Stimulated activated CD4-positive, alpha-beta T cell treated with anti-CD3 and anti-CD28 coated beads, Interleukin-4, amount 100 ng/mL, for 24 hours (primary cell): ENCODE measurements at places on chromosomes 1 and 21.

DNA sequence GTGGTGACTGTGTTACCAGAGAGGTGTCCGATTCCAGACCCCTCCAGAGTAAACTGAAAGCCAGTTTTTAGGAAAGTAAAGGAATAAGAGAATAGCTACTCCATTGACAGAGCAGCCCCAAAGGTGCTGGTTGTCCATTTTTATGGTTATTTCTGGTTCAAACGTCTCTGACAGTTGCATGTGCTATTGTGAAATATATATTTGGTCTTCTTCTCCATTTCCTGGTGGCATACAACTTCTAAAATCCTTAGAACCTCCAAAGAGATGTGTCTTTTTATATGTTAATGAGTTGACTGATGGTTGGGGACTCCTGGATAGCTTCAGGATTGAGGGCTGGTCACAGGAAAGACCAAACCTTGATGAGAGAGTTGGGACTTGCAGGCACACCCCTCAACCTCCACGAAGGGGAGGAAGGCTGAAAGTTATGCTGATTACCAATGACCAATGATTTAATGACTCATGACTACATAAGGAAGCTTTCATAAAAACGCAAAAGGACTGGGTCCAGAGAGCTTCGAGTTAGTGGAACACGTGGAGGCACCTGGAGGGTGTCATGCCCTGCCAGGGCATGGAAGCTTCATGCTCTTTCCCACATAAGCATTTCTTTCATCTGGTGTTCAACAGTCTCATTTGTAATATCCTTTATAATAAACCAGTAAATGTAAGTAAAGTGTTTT lies 100.7 kb downstream of the SLC16A1 start:
- no peak for DNase-seq

- DNase-seq: no peak
Measured at GRCh38 chr1:223825767-223826748, 19.7 kb downstream of the TP53BP2 start.

- DNase-seq: peak; percentile 38
Measured at GRCh38 chr1:185045814-185046492, 595 bp downstream of the RNF2 start.

DNA sequence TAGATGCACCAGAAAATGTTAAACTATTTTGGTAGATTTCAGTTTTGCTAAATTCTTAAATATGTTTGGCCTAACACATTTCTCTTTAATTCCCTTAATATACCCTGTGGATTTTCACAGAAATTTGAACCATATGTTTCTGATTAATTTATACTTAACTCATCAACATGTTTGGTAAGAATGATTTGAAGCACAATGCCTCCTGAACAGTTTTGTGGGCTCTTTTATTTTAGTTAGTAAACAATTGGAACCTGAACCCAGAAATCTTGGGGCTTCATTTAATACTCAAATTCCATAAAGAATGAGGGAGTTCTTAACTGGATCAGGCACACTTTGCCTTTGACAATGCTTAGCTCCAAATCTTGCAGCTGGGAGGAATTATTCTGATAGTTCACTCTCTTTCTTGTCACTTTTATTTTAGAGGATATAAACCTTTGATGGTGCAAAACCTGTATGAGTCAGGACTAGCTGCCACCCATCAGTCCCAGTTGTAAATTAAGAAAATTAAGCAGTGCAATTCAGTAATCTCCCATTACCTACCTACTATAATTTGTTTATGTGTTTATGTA lies 24.6 kb upstream of the LYPLAL1 start:
- no peak for DNase-seq

GRCh38 chr1:62024690-62025089 lies 170.0 kb upstream of the L1TD1 start:
- no peak for DNase-seq

- DNase-seq: no peak
Measured at GRCh38 chr1:193190096-193190744, 3.8 kb upstream of the B3GALT2 start.

DNA sequence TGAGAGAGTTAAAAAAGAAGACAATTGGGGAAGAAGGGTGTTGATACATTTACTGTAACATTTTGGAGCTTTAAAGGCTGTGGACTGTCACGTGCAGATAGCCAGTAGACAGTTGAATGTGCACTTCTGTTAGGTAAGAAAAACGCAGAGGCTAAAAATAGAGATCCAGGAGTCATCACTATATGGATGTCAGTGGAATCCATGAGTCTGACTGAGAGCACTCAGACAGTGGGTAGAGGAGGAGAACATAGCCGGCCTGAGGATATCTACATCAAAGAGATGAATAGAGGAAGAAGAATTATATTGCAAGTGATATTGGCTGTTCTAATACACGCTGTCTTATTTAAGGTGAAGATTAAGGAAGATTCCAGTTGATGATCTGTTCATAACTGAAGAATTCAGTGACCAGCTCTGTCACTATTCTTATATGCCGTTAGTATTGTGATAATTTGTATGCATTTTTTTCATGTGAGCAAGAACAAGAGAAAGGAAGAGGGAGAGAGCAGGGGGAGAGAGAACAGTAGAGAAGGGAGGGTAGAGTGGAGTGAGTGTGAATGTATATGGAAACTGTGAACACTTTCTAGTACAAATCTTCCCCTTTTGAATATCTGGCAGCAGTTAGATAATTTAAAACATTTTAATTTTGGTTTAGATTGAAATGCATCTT lies 344.8 kb downstream of the CHRM3 start:
- no peak for DNase-seq

- DNase-seq: no peak
Measured at GRCh38 chr1:236623371-236624166, 19.3 kb upstream of the HEATR1 start.

GRCh38 chr1:111604931-111605330 lies 14.7 kb upstream of the RAP1A start:
- no peak for DNase-seq

GRCh38 chr1:40014253-40014706 lies 26.2 kb upstream of the CAP1 start:
- DNase-seq: no peak

GRCh38 chr1:103177108-103177775 lies 68.9 kb upstream of the COL11A1 start:
- no peak for DNase-seq

DNA sequence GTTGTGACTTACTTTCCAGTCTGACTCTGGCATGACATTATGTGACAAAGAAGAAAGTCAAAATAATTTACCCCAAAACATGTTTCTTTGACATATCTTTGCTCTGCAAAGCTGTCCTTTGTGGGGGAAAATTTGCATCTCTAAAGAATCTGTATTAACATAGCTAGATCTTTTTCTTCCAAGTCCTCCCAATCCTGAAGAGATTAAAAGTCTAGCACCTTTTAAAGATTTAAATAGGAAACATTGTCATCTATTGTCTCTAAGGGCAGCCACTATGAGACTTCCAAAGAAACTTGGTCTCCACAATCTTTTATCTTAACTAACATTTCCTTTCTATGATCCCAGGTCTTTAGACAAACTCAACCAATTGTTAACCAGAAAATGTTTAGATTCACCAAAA lies 16.0 kb downstream of the LRRC3 start:
- no peak for DNase-seq
